ENCODE measurements at places on chromosomes 4 and X.

DNA sequence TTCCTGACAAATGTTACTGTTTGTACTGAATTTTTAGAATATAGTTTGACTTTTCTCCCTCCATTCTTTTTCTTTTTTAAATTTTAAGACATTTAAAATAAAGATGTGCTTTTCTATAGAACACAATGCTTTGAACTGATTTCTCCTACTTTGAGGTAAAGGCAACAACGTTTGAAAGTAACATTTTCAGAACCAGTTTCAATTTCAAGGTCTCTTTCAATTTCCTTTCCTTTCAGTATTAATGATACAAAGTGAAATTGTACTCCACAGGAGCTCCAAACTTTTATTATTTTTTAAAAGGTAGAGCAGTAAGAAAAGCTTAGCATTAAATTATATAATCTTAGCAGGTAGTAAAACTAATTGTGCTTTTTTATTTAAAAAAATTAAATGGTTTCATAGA lies 54.9 kb downstream of the NDST4 start:
- no peak for DNase-seq

DNA sequence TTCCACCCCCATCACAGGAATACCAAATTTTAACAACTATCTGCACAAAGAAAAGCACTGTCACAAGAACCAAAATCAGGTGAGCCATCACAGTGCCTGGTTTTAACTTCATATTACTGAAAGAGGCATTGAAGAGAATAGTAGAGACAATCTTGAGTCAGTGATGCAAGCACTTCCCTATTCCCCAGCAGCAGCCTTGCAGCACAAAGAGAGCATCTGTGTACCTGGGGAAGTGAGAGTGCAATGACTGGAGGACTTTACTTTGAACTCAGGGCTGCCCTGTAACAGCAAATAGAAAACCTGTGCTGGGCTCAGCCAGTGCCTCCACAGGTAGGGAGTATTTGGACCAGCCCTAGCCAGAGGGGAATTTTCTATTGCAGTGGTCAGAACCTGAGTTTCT lies 361.8 kb downstream of the TEX13C start:
- DNase-seq, result no peak

DNA sequence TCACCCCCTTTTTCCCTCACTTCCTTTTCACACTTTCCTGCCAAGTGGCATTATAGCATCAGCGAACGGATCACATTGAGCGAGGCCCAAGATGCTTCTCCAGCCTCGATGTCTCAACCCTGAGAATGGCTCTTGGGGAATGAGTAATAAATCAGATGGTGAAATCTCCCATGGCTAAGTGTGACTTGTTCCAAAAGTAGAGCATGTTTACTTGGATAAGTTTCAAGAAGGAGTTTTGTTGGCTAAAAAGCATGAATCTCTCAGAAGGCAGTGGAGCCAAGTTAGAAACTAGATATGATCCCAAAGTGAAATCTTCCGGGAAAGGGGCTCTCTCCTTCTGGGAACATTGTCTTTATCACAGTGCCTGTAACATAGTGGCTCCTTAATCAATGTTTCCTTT lies 316.3 kb downstream of the CAMK2D start:
- no peak for DNase-seq

DNA sequence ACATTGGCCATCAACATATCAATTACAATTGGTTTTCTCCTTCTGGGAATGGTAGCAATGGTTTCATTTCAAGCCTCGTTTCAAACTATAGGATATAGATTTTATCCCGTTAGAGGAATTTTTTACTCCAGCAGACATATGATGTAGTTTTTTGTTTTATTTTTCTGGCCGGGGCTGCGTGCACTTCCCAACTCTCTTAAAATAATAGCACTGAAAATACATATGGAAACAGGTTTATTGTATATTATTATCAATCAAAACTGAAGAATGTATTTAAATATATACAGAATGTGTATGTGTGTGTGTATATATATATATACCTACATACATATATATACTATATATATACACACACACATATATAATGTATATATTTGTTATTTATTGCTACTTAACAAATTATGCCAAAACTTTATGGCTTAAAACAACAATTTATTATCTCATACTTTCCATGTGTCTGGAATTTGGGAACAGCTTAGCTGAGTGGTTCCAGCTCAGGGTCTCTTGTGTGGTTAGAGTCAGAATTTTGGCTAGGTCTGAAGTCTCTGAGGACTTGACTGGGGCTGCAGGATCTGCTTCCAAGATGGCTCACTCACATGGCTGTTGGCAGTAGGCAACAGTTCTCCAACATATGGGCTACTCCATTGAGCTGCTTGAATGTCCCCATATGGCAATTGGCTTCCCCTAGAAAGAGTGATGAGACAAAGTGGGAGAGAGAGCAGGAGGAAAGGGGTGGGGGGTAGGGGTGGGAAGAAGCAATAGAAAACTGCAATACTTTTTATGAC lies 314.1 kb downstream of the PPP1R2C start:
- no peak for DNase-seq

DNA sequence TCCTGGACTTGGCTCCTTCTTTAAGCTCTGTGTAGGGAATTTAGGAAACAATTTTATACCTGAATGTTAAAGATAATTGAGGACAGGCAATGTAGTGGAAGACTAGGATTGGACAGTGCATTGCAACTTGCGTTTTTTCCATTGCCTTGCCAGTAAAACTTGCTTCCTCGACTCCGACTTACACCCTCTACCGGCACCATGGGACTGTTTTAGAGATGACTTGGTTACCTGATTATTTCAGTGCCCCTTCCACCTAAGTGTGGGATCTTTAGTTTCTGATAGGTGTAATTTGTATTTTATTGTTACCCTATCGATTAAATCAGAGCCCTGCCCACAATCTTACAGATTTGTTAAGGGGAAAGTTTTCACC lies 1.2 kb downstream of the PRPS1 start:
- DNase-seq, result no peak

- DNase-seq, result no peak
Measured at GRCh38 chrX:44723426-44723825, 120.4 kb upstream of the DUSP21 start.

DNA sequence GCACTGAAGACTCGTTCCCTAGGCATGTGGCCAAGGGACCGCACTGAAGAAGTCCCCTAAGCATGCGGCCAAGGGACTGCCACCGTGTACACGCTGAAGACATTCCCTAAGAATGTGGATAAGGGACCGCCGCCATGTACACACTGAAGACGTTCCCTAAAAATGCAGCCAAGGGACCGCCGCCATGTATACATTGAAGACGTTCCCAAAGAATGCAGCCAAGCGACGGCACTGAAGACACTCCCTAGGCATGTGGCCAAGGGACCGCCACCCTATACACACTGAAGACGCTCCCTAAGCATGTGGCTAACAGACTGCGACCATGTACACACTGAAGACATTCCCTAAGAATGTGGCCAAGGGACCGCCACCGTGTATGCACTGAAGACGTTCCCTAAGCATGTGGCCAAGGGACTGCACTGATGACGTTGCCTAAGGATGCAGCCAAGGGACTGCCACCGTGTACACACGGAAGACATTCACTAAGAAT lies 31.5 kb downstream of the DHRSX start:
- DNase-seq, result no peak

DNA sequence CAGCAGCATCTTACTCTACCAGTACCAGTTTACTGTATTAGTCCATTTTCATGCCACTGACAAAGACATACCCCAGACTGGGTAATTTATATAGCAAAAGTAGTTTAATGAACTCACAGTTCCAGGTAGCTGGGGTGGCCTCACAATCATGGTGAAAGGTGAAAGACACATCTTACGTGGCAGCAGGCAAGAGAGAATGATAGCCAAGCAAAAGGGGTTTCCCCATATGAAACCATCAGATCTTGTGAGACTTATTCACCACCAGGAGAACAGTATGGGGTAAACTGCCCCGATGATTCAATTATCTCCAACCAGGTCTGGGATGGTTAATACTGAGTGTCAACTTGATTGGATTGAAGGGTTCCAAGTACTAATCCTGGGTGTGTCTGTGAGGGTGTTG lies 69.3 kb downstream of the YIPF6 start:
- no peak for DNase-seq

GRCh38 chrX:141158084-141158483 lies 18.8 kb downstream of the LDOC1 start:
- no peak for DNase-seq

DNA sequence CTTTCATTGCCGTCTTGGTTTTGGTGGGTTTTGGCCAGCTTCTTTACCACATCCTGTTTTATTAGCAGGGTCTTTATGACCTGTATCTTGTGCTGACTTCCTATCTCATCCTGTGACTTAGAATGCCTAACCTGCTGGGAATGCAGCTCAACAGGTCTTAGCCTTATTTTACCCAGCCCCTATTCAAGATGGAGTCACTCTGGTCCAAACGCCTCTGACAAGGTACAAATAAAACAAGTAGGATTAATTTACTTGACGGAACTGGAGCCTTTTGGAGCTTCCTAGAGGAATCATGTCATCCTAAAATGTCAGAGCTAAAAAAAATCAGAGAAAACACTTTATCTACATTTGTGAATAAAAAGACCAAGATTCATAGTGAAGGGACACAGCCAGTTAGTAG lies 66.2 kb upstream of the ATXN3L start:
- DNase-seq, result no peak

- DNase-seq, result no peak
Measured at GRCh38 chr4:118936406-118936805, 47.8 kb downstream of the SYNPO2 start.

DNA sequence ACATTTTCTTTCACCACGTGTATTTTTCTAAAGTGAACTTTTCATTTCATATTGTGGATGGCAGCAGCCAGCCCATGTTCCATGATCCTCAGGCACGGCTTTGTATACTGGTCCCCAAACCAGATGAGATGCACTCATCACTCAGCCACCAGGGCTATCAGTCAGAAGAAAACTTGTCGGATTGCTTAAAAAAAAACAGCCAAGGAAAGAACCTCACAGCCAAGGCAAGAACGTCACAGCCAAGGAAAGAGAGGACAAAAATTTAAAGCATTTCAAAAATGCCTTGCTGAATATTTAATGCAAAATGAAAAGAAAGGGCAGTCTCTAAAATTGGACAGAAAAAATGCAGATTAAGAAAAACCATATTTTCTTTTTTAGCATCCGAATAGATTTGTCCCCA lies 333.3 kb downstream of the PDGFC start:
- no peak for DNase-seq
